HepG2 (cell line): ENCODE measurements at places on chromosomes 6 and 20. TPM values are rescaled to one million over a fixed set of nuclear protein-coding genes. Genes with fewer than 3 reads are reported as not detected.

Gene PXDC1
- 28.6 and 32.4 TPM in 2 replicates for total RNA-seq

Gene BMP6
- 0.09 TPM in 1 of 2 replicates, not detected in the other for total RNA-seq

Gene OPN5
- not detected in 2 replicates for total RNA-seq

Gene MAS1
- not detected in 2 replicates for total RNA-seq

Gene BEND6
- total RNA-seq, result 0.20 and 0.25 TPM in 2 replicates

Gene ZNF311
- total RNA-seq, result not detected in 2 replicates

Gene MACROD2
- total RNA-seq, result 0.35 and 0.51 TPM in 2 replicates

Gene PGBD1
- total RNA-seq, result 6.9 and 8.5 TPM in 2 replicates

Gene LEMD2
- total RNA-seq, result 17.9 and 45.2 TPM in 2 replicates

Gene TPX2
- 124 and 190 TPM in 2 replicates for total RNA-seq

DNA sequence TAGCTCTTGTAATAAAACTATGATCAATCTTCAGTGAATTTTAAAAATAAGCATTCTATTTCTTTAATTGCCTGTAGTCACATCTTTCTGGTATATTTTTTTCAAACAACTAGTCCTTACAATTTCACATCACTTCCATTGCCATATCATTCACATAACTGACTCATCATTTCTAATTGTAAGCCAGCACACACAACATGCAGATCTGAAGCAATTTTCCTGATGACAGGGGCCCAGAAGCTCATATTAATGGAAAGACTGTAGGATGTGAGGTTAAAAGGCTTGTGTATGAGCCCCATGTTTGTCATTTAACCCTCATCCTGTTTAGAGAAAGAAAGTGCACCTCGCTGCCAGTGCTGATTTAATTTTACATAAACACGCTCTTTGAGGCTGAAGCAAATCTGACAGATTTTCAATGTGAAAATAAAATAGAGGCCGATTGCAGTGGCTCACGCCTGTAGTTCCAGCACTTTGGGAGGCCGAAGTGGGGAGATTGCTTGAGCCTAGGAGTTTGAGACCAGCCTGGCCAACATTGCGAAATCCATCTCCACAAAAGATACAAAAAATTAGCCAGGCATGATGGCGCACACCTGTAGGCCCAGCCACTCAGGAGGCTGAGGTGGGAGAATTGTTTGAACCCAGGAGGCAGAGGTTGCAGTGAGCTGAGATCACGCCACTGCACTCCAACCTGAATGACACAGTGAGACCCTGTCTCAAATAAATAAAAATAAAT, 40.1 kb upstream of the LTV1 start:
- peaks cover 7% of the 10 kb centered on the region for H3K36me3 ChIP-seq
- H3K27ac ChIP-seq, result no peak overlapping the region
- H3K4me3 ChIP-seq, result no peak overlapping the region
- DNase-seq, result no peak

DNA sequence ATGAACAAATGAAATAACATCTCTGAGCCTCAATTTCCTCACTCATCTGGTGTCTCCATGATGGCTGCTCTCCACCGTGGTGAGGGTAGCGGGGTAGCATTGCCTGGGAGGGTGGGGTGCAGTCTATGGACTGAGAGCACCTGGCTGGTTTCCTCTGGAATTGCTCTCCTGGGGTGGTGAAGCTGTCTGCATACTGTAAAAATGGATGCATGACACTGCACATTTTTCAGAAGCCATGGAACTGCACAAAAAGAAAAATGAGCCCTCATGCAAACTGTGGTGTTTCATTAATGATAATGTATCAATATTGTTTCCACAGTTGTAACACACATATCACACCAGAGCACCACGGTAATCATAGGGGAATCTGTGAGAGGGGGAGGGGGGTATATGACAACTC, 12.1 kb upstream of the ITPR3 start:
- DNase-seq, result no peak
- no peaks in the 10 kb centered on the region; the same call in 2 of the 3 replicates for H3K27me3 ChIP-seq
- no peak overlapping the region for H3K4me3 ChIP-seq
- peaks cover 81% of the 10 kb centered on the region for H3K4me1 ChIP-seq

GRCh38 chr20:24985802-24986201, 6.7 kb downstream of the APMAP start:
- DNase-seq, result no peak
- peaks cover 32% of the 10 kb centered on the region; the same call in 2 of the 3 replicates for H3K36me3 ChIP-seq
- H3K4me3 ChIP-seq, result no peak overlapping the region

GRCh38 chr20:34268851-34269636, 27.8 kb downstream of the ASIP start:
- no peaks in the 10 kb centered on the region for H3K4me1 ChIP-seq
- H3K27me3 ChIP-seq, result no peaks in the 10 kb centered on the region
- H3K27ac ChIP-seq, result no peak overlapping the region
- no peak for DNase-seq
- H3K4me3 ChIP-seq, result no peak overlapping the region

GRCh38 chr6:226516-227073, 65.7 kb upstream of the DUSP22 start:
- peaks cover 30% of the 10 kb centered on the region for H3K4me1 ChIP-seq
- H3K27ac ChIP-seq, result no peak overlapping the region
- no peaks in the 10 kb centered on the region for H3K27me3 ChIP-seq
- no peak overlapping the region for H3K4me3 ChIP-seq
- H3K36me3 ChIP-seq, result no peaks in the 10 kb centered on the region

DNA sequence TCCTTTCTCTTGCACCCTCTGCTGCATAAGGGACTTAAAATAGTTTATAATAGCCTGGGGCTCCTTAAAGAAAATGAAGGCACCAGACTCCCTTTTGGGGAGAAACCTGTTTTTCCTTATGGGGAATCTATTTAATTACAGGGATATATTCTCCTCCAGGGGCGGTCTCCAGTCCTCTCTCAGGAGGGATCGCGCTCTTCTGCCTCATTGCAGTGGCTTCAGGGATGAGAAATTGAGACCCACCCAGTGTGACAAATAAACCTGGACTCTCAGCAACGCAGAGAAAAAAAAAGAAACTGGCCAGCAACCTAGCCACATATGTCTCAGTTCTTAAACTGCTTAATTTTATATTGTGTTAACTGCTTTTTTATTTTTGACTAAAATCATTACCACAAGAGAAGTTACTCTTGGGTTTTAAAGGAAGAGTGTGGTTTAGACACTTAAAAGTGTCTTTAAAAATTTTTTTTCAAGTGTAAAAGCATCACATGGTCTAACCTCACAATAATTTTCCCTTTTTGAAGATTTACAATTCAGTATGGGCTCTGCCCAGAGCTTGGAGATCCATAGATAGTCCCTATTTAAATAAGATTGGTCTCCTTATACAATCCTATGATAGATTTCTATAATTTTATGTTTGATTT, 11.7 kb upstream of the GOPC start:
- no peak for DNase-seq
- H3K36me3 ChIP-seq, result no peaks in the 10 kb centered on the region
- no peaks in the 10 kb centered on the region for H3K4me1 ChIP-seq
- H3K4me3 ChIP-seq, result no peak overlapping the region

DNA sequence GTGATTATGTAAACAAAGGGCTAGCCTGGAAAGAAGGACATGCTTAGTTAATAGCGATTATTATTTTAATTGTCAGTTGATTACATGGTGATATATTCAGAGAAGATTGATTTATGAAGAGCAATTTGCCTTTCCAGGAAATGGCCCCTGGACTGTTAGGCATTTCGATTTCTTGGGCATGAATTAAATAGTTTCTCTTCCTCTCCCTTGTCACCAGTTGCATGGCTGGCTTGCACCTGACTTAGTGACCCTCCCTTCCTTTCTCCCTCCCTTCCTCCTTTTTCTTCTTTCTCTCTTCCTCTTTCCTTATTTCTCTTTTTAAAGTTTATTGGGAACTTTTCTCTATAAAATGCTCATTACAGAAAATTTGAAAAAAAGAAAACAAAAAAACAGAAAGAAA, 235.4 kb downstream of the CDC5L start:
- no peak overlapping the region for H3K4me3 ChIP-seq
- H3K27me3 ChIP-seq, result no peaks in the 10 kb centered on the region; the same call in 1 of the 2 replicates
- no peak for DNase-seq
- H3K4me1 ChIP-seq, result peaks cover 8% of the 10 kb centered on the region

DNA sequence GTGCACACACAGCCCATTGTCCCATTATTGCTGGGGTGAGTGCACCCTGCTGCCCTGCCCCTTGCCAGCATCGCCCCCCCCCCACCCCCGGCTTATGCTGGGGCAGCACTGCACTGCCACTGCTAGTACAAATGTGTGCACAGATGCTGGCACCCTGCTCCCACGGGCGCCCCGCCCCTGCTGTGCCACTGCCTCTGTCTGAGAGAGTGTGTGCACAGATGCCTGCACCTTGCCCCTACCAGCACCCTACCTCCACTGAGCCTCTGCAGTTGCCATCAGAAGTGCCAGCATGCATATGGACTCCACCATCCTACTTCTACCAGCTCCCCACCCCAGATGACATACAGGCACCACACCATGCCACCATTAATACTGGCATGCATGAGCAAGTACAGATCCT, 454.6 kb upstream of the KHDRBS2 start:
- H3K27me3 ChIP-seq, result no peaks in the 10 kb centered on the region; the same call in 1 of the 2 replicates
- no peak overlapping the region for H3K4me3 ChIP-seq
- H3K27ac ChIP-seq, result no peak overlapping the region
- no peaks in the 10 kb centered on the region for H3K36me3 ChIP-seq

- no peak for DNase-seq
- H3K27me3 ChIP-seq, result peaks cover 2% of the 10 kb centered on the region; the same call in 1 of the 3 replicates
- no peaks in the 10 kb centered on the region for H3K36me3 ChIP-seq
- no peak overlapping the region for H3K4me3 ChIP-seq
- H3K27ac ChIP-seq, result no peak overlapping the region
- H3K4me1 ChIP-seq, result peaks cover 3% of the 10 kb centered on the region
These were observed 85.8 kb upstream of the ESR1 start for GRCh38 chr6:151721671-151722070.

DNA sequence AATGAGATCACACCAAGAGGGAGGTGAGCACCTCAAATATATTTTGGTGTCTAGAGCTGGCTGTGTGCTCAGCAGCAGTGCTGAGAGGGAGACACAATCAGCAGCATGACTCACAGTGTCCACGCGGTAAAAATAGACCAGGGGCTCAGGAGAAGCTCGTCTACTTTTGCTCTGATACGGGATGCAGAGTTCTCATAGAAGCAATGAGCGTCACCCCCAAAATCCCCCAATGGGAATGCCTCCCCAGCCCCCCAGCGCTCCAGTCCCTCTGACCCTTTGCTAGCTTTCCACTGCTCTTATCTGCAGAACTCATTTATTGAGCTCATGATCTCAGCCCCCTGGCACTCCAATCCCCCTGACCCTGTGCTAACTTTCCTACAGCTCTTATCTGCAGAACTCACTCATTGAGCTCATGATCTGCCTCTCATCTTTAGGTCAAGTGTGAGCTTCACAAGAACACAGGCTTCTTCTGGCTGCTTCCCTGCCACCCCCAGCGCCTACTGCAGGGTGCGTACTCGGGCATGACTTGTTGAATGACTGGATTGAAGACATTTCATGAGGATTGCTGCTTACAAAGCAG, 34.0 kb downstream of the SYNDIG1 start:
- H3K36me3 ChIP-seq, result no peaks in the 10 kb centered on the region
- no peaks in the 10 kb centered on the region for H3K4me1 ChIP-seq
- DNase-seq, result no peak
- H3K4me3 ChIP-seq, result no peak overlapping the region

GRCh38 chr20:51365670-51366069, 176.8 kb downstream of the NFATC2 start:
- H3K36me3 ChIP-seq, result no peaks in the 10 kb centered on the region
- H3K4me1 ChIP-seq, result no peaks in the 10 kb centered on the region
- H3K27ac ChIP-seq, result no peak overlapping the region

GRCh38 chr6:86010915-86011786, 368.5 kb upstream of the SYNCRIP start:
- H3K27me3 ChIP-seq, result no peaks in the 10 kb centered on the region
- H3K4me3 ChIP-seq, result no peak overlapping the region
- H3K4me1 ChIP-seq, result no peaks in the 10 kb centered on the region
- no peaks in the 10 kb centered on the region for H3K36me3 ChIP-seq
- H3K27ac ChIP-seq, result no peak overlapping the region

- no peaks in the 10 kb centered on the region for H3K4me1 ChIP-seq
- no peaks in the 10 kb centered on the region for H3K36me3 ChIP-seq
- no peak for DNase-seq
- H3K4me3 ChIP-seq, result no peak overlapping the region
- no peaks in the 10 kb centered on the region for H3K27me3 ChIP-seq
These were observed 266.0 kb upstream of the CITED2 start for GRCh38 chr6:139640448-139640847.

- no peak overlapping the region for H3K4me3 ChIP-seq
- H3K36me3 ChIP-seq, result peaks cover 68% of the 10 kb centered on the region
- no peak for DNase-seq
- peaks cover 24% of the 10 kb centered on the region for H3K4me1 ChIP-seq
These were observed 129.0 kb downstream of the SULF2 start for GRCh38 chr20:47656318-47656717.

- no peaks in the 10 kb centered on the region for H3K36me3 ChIP-seq
- H3K27ac ChIP-seq, result no peak overlapping the region
- no peak for DNase-seq
- H3K4me3 ChIP-seq, result no peak overlapping the region
- peaks cover 14% of the 10 kb centered on the region; the same call in 2 of the 3 replicates for H3K27me3 ChIP-seq
- peaks cover 15% of the 10 kb centered on the region for H3K4me1 ChIP-seq
These were observed 351.7 kb downstream of the CDC5L start for GRCh38 chr6:44739181-44739580.

DNA sequence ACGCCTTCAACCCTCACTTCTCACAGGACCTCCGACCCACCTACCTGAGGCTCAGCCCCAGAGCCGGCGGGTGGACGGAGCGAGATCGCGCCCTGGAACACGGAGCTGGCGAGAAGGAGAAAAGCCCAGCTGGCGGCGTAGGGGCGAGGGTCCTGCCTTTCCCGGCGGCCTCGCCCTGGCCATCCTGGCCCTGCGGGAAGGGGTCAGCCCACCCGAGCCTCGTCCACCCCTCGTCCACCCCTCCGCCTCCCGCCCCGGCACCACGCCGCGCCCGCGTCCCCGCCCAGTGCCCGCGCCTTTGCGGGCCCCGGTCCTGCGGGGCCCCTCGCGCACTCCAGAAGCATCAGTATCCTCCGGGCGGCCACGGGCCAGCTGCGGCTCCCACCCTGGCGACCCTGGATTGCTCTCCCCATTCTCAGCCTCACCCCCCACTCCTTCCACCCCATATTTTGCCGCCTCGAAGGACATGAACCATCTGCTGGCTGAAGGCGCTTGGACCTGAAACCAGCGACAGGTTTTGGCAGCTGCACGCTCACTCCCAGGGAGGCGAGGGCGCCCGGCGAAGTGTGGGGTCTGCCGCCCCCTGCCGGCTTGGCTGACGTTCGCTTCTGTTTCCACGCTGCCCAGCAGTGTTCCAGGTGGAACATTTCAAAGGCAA, 65.1 kb downstream of the PLG start:
- peaks cover 3% of the 10 kb centered on the region; the same call in 1 of the 2 replicates for H3K27me3 ChIP-seq
- no peaks in the 10 kb centered on the region for H3K4me1 ChIP-seq
- peak; percentile 39 for DNase-seq
- peak overlapping the region; percentile 72 for H3K4me3 ChIP-seq

- H3K36me3 ChIP-seq, result no peaks in the 10 kb centered on the region
- no peak overlapping the region for H3K27ac ChIP-seq
- H3K4me3 ChIP-seq, result no peak overlapping the region
- no peak for DNase-seq
- H3K4me1 ChIP-seq, result no peaks in the 10 kb centered on the region
These were observed 64.9 kb upstream of the SULF2 start for GRCh38 chr20:47850146-47850545.

GRCh38 chr6:30744054-30744805, at the start of gene IER3:
Gene IER3 (minus strand): TSS chr6:30744547. CDS start chr6:30744518, 29 bp downstream.
- peaks cover 78% of the 10 kb centered on the region for H3K4me1 ChIP-seq
- peak within 1 kb of the TSS; percentile 81 for H3K27ac ChIP-seq
- peak; percentile 89 for DNase-seq
- peaks cover 6% of the 10 kb centered on the region for H3K36me3 ChIP-seq

- peak overlapping the region; percentile 97 for H3K27ac ChIP-seq
- peak overlapping the region; percentile 89 for H3K4me3 ChIP-seq
- H3K4me1 ChIP-seq, result peaks cover 52% of the 10 kb centered on the region
- peak; percentile 67 for DNase-seq
These were observed 563 bp downstream of the MGME1 start for GRCh38 chr20:17969278-17969883.
